ENCODE measurements at places on chromosomes 7 and 10. TPM values are rescaled to one million over a fixed set of nuclear protein-coding genes. Genes with fewer than 3 reads are reported as not detected.

GRCh38 chr10:51430506-51430905 is 268.9 kb downstream of the CSTF2T start:
- DNase-seq, result no peak

Gene CDK14
- not detected for total RNA-seq

DNA sequence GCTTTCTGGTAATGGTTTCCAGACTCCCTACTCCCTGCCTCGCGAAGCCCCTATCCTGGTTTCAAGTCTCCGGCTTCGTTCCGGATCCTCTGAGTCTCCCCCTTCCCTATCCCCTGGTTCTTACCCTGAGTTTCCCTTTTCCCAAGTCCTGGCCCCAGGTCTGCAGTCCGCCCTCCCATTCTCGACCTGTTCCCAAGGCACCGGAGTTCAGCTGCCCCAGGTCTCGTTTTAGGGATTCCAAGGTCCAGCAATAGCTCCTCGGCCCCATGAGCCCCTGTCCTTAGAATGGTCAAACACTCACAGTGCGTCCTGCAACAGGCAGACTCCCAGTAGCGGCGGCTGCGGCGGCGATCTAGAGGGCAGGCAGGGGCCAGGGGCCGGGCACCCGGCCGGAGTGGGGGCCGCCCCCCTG is 274 bp downstream of the PITX3 start:
- DNase-seq, result no peak

Gene TSPAN13
- 0.48 TPM for total RNA-seq

GRCh38 chr7:86966916-86967315 is 92.5 kb downstream of the ELAPOR2 start:
- DNase-seq, result no peak

DNA sequence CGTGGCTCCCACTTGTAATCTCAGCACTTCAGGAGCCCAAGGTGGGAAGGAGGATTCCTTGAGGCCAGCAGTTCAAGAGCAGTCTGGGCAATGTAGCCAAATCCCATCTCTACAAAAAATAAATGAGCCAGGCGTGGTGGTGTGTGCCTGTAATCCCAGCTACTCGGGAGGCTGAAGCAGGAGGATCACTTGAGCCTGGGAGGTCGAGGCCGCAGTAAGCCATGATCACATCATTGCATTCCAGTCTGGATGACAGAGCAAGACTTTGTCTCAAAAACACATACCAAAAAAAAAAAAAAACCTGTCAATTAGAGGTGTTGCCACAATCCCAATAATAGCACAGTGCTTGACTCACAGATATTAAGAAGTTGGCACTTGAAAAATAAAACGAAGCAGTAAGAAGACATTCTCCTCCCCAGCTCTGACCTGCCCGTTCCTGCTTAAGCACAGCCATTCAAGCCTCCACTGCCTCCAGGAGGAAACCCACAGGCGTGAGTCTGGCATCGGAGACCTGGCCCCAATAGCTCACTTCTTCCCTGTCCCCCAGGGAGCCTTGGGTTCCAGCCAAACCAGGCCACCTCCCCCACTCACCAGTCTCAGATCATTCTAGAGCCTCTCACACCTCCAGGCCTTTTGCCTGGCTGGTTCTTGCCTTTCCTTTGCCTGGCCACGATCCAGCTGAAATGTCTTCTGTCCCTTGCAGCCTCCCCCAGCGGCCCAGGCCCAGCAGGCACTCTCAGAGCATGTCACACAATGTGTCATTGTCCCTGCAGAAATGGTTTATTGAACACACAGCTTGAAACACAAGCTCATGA is 45.3 kb upstream of the GTF2I start:
- DNase-seq, result no peak

DNA sequence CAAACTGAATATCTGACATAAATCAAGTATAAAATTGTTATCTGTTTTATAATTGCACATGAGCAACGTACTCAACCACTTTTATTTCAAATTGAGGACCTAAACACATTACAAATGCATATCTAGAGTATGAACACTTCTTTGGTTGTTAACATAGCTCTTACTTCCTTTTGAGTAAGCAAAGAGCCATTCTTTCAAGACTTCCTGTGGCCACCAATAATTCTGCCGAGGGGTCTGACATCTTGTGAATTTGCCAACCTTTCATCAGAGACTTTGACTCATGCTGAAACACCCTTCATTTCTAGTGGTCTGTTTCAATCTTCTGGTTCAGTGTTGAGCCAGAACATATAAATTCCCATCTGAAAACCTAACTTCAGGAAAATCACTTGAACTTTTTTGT is 59.4 kb downstream of the CDK14 start:
- no peak for DNase-seq

GRCh38 chr7:46390042-46390441 is 469.0 kb upstream of the IGFBP3 start:
- DNase-seq, result no peak

GRCh38 chr10:94150541-94151184 is 156.9 kb downstream of the PLCE1 start:
- DNase-seq, result no peak

GRCh38 chr10:5268743-5269142 is 72.1 kb downstream of the AKR1C4 start:
- DNase-seq, result no peak

- DNase-seq, result no peak
Observed at GRCh38 chr7:57819491-57819981, 369.6 kb downstream of the ZNF716 start.

GRCh38 chr10:129962872-129963640 is 1.0 kb downstream of the EBF3 start:
- DNase-seq, result no peak

Gene GPR37
- not detected for total RNA-seq

GRCh38 chr10:132142396-132143161 is 44.2 kb upstream of the DPYSL4 start:
- DNase-seq, result peak; percentile 51

- DNase-seq, result no peak
Observed at GRCh38 chr7:134040988-134041387, 86.2 kb upstream of the LRGUK start.

- no peak for DNase-seq
Observed at GRCh38 chr7:87458148-87458547, 17.3 kb downstream of the ABCB4 start.

Gene STAG3
- total RNA-seq, result 13.1 TPM

DNA sequence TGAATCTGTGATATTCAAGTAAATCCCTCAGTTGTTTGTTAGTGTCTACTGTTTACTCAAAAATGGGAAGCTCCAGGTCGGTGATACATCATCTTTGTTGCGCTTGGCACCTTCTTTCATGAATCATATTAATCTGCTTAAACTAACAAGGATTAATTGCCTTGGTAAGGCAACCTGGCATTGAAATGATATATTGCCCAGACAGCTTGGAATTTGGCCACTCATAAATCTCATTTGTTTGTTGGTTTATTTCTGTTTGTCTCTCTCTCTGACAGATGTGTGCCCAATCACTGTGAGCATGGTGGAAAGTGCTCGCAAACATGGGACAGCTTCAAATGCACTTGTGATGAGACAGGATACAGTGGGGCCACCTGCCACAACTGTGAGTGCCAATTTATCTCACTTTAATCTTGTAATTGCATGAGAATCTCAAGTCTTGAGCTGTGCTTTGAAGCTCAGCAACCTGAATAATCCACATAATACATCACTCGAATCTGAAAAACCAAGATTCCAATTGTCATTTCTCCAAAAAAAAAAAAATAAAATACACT is 1104.8 kb upstream of the C7orf33 start:
- DNase-seq, result no peak

GRCh38 chr7:108157606-108158335 is 27.6 kb upstream of the LAMB4 start:
- DNase-seq, result no peak

Gene H2BK1
- not detected for total RNA-seq

DNA sequence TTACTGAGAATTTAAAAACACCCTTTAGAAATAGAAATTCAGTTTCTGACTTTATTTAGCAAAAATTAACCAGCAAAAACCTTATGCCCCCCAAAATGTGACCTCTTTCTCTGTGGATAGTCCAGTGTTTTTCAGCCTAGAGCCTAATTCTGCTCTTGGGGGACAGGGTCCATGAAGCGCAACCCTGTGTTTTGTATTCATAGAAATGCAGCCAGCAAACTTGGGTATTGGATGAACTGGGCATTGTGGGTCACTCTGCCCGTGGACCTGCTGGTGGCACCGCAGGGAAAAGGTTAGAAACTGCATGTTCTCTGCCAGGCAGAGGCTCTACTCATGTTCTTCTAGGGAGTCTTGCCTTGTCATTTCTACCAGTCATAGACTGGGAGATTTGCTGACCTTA is 787.4 kb upstream of the C7orf33 start:
- DNase-seq, result no peak

Gene CALHM3
- 0.53 TPM for total RNA-seq

Gene NKX2-3
- not detected for total RNA-seq

Gene CLDN4
- total RNA-seq, result 0.10 TPM

Gene SRGN
- 468 TPM for total RNA-seq

DNA sequence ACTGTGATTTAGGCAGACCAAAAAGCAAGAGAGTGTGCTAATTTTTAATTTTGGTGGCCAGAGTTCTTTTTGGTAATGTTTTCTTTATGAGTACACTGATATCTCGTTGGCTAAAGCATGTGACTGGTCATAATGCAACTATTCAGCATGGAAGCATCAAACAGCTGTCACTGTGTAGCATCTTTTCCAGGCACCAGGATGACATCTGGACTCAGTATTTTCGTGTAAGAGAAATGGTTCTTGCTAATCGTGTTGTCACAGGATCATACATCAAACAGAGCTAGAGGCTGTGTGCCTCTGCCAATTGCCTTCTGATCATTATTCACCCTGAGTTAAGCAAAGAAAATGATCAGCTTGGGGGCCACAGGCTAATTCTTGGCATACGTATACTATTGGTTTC is 118.9 kb downstream of the SND1 start:
- DNase-seq, result no peak

Gene TMEM236
- 0.08 TPM for total RNA-seq

DNA sequence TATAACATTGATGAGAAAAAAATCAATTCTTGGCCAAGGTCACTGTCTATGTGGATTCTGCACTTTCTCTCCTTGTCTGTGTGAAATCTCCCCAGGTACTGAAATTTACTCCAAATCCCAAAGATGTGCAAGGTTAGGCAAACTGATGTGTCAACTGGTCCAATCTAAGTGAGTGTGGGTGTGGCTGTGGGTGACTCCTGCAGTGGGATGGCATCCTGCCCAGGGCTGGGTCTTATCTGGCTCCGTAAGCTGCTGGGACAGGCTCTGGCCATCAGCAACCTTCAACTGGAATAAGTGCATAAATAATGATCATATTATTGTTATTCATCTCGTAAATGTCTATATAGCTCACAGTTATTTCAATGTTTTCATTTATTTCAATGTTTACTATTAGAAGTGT is 79.3 kb downstream of the JCAD start:
- no peak for DNase-seq

DNA sequence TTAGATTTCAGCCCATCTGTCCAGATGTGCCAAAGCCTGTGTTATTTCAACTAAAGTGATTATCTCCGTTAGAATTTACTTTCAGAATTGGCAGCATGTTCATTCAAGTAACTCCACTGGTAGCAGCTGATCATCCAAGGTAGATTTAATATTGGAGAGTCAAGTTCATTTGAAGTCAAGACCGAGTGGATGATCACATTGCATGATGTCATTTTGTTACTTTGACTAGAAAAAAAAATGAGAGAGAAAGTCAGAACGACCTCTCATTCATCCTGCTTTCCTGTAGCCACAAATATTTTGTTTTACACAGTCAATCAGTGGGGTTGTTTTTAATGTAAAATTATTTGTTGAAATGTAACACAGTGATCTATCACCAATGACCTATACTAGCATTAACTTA is 196.7 kb upstream of the PHYHIPL start:
- no peak for DNase-seq

Gene UCN3
- not detected for total RNA-seq

DNA sequence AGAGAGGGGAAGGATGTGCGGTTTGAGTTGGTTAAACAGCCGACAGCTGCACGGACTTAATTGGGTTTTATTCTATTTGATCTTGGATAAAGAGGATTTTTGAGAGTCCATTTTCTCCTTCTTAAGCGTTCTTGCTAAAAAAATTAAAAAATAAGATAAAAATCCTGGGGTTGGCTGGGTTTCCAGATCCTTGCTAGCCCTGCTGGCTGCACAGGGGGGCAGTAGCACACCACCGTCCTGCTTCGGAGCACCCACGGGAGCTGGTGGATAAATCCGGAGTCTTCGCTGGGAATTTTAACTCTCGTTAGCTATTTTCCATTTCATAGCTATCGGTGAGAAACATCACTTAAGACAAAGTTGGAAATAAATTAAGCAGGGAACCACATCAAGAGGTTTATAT is 792.0 kb downstream of the TYW1 start:
- DNase-seq, result no peak

Gene ZNF25
- total RNA-seq, result 7.0 TPM

DNA sequence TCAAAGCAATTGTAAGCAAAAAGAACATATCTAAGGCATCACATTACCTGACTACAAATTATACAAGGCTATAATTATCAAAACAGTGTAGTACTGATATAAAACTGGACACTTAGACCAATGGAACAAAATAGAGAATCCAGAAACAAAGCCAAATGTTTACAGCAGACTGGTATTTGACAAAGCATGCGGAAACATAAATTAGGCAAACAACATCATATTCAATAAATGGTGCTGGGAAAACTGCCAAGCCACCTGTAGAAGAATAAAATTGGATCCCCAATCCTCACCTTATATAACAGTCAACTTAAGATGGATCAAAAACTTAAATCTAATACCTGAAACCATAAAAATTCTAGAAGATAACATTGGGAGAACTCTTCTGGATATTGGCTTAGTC is 240.8 kb upstream of the POM121L12 start:
- DNase-seq, result no peak

Gene RSPH10B2
- not detected for total RNA-seq

- DNase-seq, result no peak
Observed at GRCh38 chr10:102433619-102434046, 1.3 kb upstream of the CUEDC2 start.

Gene HMX3
- not detected for total RNA-seq

- no peak for DNase-seq
Observed at GRCh38 chr7:43659549-43659896, 69.8 kb downstream of the COA1 start.

Gene OPN4
- not detected for total RNA-seq

Gene SLC13A1
- not detected for total RNA-seq

DNA sequence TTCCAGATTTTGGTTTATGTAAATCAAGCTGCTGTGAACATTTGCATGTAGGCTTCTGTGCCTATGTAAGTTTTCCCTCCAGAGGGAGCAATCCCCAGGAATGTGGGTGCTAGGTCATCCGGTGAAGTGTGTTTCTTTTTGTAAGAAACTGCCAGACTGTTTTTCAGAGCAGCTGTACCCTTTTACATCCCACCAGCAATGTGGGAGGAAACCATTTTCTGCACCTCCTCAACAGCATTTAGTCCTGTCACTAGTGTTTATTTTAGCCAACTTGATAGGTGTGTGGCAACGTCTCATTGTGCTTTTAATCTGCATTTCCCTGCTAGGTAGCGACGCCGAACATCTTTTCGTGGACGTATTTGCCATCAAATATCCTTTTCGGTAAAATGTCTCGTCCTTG is 395.7 kb upstream of the FOXK1 start:
- DNase-seq, result no peak

All from activated CD4-positive, alpha-beta memory T cell treated with anti-CD3 and anti-CD28 coated beads, Interleukin-2, amount 10 ng/mL, durations not matched to agents 7 days and 5 days (primary cell).